Activated T-helper 1 cell treated with Interleukin-2 at 50 U/mL for 16 hours (primary cell): ENCODE measurements at places on chromosomes 6 and 20.

DNA sequence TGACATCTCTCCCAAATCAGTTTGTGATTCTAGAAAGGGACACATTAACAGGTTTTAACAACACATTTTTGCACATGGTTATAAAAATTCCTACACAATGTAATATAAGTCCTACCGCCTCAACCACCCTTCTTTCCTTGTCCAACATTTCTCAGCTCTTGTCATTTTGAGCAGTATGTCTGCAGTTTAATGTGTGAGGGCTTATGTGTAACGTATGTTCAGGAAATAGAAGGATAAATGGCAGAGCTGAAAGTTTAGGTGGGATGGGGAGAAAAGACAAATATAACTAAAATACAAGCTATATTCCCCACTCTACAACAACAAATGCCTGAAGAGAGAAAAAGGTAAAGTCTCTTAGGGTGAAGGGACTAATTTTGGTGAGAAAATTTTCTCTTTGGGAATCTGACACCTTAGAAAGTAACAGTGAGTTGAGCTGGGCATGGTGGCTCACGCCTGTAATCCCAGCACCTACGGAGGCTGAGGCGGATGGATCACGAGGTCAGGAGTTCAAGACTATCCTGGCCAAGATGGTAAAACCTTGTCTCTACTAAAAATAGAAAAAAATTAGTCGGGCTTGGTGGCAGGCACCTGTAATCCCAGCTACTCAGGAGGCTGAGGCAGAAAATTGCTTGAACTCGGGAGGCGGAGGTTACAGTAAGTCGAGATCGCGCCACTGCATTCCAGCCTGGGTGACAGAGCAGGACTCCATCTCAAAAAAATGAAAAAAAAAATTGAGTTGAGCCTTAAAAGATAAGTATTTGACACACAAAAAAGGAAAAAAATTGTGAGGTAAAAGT lies 5.1 kb downstream of the PNRC1 start:
- DNase-seq: no peak

DNA sequence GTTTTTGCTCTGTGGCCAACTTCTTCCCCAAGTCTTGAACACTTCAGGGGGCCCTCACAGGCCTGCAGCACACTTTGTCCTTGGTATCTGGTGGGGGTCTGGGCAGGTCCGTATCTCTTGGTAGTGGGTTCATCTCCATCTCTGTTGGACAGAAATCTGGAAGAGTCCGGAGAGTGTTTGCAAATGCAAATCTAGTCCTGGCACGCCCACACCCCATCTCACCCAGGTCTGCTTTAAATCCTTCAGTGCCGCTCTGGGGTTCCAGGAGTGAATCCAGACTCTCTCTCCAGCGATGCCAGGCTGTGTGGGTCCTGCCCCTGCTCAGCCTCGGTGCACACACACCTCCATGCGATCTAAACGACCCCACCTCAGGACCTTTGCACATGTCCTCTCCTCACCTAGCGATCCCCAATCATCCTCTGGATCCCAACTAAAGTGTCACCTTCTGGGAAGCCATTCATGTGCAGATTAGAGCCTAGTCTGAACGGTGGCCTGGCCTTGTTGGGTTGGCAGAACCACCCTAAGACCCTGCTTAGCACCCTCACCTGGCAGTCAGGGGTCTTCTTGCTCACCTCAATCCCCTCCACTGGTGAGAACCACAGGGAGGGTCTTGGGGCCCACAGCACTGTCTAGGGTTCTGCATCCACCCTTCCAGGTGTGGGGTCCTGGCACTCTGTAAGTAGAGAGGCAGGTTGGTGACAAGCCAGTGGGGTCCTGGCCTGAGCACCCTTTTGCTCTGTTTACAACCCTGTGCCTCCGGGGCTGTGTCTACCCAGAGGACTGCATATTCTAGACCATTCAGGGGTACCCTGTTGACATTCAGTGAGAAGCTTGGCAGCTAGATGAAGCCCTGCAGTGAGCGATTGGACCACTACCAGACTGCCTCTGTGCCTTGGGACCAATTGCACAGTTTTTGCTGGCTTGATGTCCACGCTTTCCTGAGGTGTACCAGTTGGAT lies 100.8 kb downstream of the SYCP2 start:
- no peak for DNase-seq

GRCh38 chr6:136566851-136567250 lies 16.6 kb upstream of the MAP7 start:
- DNase-seq: no peak

- no peak for DNase-seq
Observed at GRCh38 chr6:110042670-110043296, 64.7 kb downstream of the GPR6 start.
